ENCODE measurements at places on chromosomes 7 and 10.

GRCh38 chr7:159099711-159100231 is 44.9 kb downstream of the VIPR2 start:
- DNase-seq, result no peak

DNA sequence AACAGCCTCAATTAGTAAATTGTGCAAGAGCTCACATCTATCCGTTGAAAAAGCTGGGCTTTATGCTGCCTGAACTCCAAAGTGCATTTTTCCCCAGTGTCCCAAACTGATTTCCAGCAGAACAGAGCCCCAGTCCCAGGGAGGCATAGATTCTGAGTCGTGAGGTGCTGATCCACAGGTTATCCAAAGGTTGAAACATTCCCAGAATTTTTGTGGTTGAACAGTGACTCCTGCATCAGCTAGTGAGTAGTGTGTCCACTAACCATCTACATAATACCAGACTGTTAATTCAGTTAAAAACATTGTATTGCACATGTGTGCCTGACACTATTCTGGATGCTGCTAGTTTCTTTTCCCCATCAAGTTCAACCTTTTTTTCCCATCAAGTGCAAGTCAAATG is 761.5 kb downstream of the GATA3 start:
- no peak for DNase-seq

- DNase-seq, result no peak
These were observed 2.7 kb downstream of the STK17A start for GRCh38 chr7:43585562-43585961.

DNA sequence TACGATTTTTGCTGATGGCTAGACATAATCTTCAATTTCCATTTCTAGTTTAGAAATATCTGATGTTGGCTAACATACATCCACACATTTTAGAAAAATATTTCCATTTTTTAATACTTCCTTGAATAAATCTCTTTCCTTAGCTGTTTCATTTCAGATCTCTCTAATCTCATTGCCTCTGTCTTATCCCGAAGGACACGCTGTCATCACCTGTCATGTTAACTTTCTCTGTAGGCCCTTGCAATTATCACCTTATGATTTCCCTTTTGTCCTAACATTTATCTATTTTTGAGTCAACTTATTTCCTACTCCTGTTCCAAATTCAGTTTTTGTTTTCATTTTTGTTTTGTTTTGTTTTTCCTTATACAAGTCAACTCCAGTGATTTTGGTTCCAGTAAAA is 173.1 kb upstream of the POM121L12 start:
- DNase-seq, result no peak

GRCh38 chr10:59880019-59880717 is 26.2 kb downstream of the CCDC6 start:
- no peak for DNase-seq

DNA sequence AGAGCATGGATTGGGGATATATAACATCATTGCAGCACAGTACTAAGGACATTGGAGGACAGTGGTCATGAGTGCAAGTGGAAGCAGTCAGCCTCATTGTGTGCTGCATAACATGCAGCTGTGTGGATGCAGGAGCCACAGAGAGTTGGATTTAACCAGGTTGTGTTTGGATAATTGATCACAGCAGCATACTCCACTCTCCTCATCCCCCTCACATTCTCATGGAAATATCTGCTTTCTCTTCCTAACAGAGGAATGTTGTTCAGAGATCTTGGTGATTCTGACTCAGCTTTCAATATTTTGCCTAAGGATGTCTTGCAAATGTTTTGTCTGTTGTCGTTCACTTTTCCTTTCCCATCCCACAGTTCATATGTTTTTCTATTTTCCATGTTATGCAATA is 31.8 kb upstream of the LSM8 start:
- DNase-seq, result no peak

All from stimulated activated CD8-positive, alpha-beta memory T cell treated with anti-CD3 and anti-CD28 coated beads, Interleukin-7, amount 100 ng/mL, for 1 hour (primary cell).